Ovary (tissue), 10 donors: ENCODE measurements at places on chromosomes 7 and 10. TPM values are rescaled to one million over a fixed set of nuclear protein-coding genes. Genes with fewer than 3 reads are reported as not detected.
A peak's percentile ranks its signal among the peaks of the same experiment; 100 is the strongest.

DNA sequence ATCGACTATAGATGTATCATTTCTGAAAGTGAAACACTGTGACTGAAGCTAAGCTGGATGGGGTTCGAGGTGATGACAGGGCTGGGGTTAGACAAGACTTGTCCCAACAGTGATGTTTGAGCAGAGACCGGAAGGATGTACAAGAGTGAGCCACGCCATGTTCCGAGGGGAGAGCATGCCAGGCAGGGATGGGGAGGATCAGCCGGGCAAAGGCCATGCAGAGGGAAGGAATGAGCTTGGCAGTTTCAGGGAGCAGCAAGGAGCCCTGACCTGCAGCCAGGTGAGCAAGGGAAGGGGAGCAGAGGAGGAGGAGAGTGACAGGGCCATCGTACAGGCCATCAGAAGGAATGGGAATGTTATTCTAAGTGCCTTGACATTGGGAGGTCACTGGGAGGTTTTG, 114.9 kb upstream of the GPR26 start:
- no peak for DNase-seq

GRCh38 chr10:129057856-129058663, 409.0 kb upstream of the MGMT start:
- DNase-seq, result no peak

GRCh38 chr10:53071505-53072125, 299.0 kb upstream of the MBL2 start:
- DNase-seq, result no peak

DNA sequence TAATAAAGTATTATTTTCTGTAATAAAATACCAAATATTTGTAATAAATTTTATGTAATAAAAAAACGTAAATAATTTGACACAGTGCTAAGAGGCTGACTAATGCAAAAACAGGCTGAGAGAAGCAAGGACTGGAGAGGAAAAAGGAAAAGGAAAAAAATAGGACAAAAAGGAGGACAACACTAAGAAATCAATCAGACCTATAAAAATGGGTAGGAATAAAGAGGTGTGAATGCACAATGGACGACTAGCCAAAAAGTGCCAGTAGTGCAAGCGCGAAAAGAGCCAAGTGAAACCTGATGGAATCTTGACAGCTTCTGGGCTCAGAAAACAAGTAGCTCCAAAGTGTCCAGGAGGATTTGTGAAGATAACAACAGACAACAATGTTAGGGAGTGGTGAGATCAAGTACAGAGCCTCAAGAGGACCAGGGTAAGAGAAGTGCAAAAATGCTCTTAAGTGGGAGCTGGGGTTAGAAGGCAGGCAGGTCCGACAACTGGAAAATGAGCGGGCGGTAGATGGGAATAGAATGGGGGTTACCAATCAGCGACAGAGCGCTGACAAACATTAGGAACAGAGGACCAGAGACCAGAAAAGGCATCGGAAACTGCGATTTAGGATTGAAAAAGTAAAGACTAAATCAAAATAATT, 1.2 kb downstream of the BRAF start:
- DNase-seq, result no peak

- no peak for DNase-seq
These were observed 30.8 kb upstream of the CACNB2 start for GRCh38 chr10:18109341-18109870.

DNA sequence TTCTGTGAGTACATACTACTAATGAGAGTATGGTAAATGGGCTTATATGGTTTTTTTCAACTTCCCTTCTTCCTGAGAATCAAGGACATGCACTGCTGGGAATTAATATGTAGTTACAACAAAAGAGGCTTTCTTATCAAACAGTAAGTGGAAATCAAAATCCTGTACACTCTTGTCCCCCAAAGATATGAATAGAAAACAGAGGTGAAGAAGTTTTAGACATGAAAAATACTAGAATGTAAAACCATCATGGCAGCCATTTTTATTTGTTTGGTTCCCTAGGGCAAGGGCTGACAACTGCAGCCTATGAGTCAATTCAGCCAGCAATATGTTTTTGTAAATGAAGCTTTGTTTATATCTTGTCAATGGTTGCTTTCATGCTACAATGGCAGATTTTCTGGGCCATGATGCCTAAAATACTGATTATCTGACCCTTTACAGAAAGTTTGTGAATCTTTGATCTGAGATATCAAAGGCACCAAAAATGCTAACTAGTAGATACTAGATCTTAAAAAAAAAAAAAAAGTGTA, 422.4 kb downstream of the PARD3 start:
- no peak for DNase-seq

DNA sequence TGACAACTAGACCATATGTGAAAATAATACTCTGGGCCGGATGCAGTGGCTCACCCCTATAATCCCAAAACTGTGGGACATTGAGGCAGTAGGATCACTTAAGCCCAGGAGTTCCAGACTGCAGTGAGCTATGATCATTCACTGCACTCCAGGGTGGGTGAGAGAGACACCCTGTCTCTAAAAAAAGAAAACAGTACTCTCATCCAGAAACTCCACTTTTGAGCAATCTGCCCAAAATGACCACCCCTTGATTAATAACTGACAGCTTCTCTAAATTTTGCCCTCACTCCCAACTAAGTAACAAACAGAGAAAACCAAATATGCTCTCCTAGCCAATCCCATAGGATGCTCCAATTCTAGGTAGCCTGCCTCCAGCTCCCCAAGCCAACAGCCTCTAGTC, 62.5 kb upstream of the AKR1E2 start:
- no peak for DNase-seq

DNA sequence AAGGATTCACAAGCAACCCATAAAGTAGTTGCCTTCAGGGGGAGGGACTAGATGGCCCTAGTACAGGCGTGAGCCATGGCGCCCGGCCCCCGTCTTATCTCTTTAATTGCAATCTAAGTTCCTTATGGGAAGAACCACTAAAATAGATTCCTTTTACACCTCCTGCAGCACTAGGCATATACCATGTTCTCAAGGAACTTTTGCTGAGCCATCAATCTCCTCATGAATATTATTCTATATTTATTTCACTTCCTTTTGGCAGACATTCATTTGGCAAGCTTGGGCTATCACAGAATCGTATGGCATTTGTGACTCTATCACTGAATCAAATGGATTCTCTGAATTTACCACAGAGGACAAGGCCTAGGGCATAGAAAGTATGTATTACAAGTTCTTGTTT, 14.8 kb upstream of the DNAJC12 start:
- no peak for DNase-seq

GRCh38 chr10:269440-270074, 134.3 kb downstream of the ZMYND11 start:
- no peak for DNase-seq

DNA sequence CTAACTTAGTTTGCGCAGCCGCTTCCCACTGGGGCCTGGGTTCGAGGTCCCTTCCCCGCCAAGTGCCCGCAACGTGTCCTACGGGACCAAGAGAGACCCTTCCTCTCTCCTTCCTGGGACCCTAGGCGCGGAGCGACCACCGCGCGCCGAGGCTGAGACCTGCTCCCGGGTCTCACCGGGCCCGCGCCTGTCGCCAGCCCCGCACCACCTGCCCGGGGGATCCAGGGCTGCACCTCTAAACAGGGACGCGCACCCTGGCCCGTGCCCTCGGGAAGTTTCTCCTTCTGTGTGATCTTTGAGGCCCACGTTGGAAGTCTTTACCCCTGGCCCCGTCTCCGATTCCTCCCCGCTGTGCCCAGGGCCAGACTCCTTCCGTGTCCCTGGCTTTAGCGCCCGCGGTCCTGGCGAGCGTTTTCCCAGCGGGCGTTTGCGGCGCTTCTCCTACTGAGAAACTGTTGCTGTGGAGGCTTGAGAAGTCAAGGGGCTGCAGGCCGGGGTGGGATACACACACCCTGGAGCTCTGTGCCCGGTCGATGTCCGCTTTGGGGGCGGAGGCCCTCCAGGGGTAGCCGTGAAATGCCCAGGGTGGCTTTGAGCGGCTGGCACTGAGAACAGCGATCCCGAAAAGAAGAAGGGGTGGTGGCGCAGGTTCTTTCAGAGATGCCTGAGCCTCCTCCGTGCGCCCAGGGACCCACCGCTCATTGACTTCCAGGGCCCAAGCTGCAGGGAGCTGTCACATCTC, 575 bp downstream of the PLPP4 start:
- no peak for DNase-seq

GRCh38 chr7:116139007-116139406, 71.3 kb upstream of the TES start:
- DNase-seq, result no peak

GRCh38 chr10:17675638-17676037, 31.7 kb downstream of the STAM start:
- DNase-seq, result no peak

DNA sequence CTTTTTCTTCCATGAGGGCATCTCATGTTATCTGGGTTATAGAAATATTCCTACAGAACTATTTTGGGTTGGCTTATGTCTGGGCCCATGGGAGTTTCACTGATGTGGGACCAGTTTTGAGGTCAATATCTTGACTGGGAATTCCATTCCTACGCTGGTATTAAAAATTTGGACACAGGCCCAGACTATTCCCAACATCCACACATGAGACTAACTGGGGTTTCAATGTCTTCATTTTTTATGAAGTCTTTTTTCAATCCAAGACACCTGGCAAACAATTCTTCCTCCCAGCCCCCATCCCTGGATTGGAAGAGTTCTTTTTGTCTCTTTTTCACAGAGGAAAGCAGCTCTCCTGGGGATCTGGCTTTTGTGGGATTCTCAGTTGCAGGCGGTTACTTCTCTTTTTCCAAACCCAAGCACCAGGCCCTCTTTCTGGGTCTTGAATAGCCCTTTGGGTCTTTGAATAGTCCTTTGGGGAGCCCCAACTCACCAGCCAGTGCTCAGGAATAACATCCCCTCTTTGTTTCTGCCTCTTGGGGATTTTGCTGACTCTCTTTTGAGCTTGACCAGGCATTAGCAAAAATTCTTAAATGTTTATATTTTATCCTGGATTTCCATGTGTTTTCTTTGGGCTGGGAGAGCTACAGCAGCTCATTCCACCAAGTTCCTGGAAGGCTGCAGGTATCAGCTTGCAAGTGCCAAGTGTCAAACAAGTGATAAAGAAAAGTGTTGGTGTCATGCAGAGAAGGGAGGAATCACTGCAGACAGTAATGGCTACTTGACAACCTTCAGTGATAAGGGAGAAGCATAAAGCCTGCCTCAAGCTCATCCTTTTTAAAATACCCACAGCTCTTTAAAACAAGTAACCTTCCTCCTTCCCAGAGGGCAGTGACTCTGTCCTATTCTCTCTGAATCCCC, 234.3 kb downstream of the ADAM12 start:
- DNase-seq, result no peak

DNA sequence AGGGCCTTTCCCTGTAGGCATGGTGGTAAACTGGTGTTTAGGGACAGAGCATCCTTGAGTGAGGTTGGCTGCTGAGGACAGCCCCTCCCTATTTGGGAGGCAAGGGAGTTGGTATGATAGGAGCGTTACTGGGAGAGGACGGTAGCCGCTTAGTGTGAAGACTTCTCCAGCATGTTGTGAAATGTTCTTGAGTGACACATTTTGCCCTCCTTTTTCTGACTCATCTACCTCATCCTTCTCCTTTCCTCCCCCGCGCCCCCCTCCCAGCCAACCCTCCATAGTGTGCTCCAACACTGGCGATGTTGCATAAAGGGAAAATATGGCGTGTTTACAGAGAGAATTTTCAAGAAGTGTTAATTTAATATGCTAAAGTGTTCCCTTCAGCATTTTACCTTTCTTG, 645.0 kb upstream of the GALNT17 start:
- DNase-seq, result no peak

DNA sequence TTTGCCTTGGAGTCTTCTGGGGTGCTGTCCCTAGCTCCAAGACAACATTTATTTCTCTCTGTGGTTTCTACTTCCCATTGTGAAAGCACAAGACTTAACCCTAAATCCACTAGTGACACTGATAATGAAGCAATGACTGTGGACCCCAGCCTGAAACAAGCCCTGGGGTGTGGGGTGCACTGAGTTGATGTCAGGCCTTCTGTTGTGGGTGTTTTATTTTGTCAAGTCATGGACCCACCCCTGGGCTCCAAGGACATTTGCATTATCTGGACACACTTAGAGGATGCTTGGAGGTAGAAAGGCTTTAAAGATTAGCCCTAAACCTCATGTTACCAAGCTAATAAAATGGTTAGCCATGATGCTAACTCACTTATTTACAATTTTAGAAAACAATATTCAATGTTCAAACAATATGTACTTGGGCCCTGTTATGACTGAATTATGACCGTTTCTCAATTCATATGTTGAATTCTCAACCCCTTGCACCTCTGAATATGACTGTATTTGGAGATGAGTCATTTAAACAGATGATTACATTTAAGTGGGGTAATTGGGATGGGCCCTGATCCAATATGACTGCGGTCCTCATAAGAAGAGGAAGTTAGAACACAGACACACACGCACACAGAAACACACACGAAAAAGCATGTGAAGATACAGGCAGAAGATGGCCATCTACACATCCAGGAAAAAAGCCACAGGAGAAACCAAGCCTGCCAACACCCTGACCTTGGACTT, 137.2 kb upstream of the IGFBP3 start:
- DNase-seq, result no peak

- DNase-seq, result no peak
These were observed 111.3 kb upstream of the CARD11 start for GRCh38 chr7:3154881-3155494.

DNA sequence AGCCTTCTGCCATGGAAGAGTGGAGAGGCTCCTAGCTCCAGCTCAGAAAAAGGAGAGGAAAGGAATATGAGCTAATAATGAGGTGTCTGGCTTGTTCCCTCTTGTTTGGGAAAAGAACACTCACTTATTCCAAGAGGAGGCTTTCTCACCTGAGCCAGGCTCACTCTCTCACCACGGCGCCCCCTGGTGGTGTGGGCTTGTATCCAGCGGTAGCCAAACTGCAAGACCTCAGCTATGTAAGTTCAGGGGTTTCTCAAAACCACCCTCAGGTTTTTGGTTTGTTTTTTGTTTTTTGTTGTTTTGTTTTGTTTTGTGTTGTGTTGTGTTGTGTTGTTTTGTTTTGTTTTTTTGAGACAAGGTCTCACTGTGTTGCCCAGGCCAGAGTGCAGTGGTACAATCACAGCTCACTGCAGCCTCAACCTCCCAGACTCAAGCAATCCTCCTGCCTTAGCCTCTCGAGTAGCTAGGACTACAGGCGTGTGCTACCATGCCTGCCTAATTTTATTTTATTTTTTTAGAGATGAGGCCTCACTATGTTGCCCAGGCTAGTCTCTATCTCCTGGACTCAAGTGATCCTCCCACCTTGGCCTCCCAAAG, 124.0 kb downstream of the TMEM130 start:
- no peak for DNase-seq

GRCh38 chr10:119275085-119275484, 67.7 kb downstream of the GRK5 start:
- peak; percentile 31 for DNase-seq

The TUBAL3 gene
- not detected for total RNA-seq

The RASA4 gene
- total RNA-seq, result 24.7 TPM

The ANKIB1 gene
- total RNA-seq, result 33.7 TPM

The ASIC3 gene
- total RNA-seq, result 3.8 TPM
